ENCODE measurements at places on chromosomes 1 and 21.

DNA sequence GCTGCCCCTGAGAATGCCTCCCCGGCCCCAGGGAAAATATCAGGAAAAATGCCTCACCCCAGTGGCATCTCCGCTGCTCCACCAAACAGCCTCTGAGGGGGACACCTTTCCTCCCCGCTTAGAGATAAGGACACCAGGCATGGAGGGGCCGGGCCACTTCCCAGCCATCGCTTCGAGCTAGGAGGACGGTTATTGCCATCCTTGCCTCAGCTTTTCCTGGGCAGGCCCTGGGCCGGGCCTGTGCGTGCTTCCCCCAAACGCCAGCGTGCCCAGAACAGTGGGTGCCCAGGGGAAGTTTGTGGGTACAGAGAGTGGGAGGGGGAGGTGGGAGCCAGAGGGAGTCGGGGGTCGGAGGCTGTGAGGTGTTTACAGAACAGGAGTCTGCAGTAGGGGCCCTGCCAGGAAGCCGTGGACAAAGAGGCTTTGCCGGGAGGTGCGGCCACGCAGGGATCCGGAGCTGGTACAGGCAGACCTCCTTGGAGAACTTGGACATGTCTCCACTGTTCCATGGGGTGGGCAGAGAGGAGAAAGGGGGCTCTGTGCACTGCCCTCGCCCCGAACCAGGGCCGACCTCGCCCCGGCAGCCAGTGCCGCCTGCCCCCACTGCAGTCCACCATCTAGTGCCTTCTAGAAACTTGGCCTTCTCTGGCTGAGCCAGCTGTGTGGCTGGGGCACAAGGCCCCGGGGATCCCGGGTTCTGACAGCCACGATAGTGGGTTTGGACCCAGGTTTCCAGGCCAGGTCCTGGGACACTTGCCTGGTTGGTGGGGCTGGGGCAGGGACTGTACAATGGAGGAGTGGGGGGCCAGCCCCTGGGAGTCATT, 33.5 kb upstream of the TTC34 start:
- no peak for DNase-seq

DNA sequence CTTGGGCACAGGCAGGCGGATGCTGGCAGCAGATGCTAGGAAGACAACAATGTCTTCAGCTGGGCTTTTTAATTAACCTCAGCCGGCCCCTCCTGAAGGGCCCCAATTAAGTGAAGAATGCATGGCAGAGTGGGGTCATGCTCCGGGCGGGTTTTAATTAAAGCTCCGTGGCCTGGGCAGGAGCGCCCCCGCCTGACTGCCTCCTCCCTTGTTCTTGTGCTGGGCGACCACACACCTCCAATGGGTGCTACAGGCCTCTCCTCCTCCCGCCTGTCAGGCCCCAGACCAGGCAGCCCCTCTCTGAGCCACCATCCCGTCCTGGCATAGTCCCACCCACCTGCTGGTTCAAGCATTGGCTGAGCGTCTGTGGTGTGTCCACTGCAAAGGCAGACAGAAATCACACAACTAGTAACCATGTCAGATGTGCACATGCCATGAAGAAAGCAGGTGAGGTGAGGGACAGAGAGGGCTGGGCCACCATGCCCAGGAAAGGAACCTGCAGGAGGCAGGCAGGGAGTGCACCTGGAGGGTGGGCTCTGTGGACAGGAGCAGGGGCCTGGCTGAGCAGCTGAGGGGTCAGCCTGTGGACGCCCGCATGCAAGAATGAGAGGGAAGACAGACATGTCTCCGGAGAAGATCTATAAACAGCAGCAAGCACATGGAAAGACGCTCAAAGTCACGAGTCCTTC, 8.5 kb upstream of the ARF1 start:
- no peak for DNase-seq

DNA sequence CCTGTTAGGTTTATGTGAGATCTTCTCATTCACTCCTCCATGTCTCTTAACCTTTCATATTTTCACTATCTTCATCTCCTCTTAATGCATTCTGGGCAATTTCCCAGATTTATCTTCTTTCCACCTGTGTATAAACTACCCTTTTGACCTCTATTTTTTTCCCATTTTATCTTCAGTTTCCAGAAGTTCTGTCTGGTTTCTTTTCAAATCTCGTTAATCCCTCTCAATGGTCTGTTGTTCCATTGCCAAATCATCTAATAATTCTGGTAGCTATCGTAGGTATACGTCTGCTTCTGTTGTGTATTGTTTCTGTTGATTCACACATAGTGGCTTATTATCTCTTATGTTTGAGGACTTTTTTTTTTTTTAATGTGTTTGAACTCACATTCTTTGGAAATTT, 25.7 kb upstream of the HYI start:
- DNase-seq, result no peak

GRCh38 chr1:169307176-169307575, 60.4 kb downstream of the NME7 start:
- DNase-seq, result no peak

- DNase-seq, result no peak
These were observed 85.1 kb upstream of the CSF3R start for GRCh38 chr1:36567601-36568341.

GRCh38 chr1:145999321-146000024, 3.1 kb upstream of the TXNIP start:
- DNase-seq, result no peak

GRCh38 chr1:161954466-161954865, 69.2 kb downstream of the OLFML2B start:
- no peak for DNase-seq

GRCh38 chr1:36170643-36171412, 14.9 kb downstream of the MAP7D1 start:
- DNase-seq, result no peak

DNA sequence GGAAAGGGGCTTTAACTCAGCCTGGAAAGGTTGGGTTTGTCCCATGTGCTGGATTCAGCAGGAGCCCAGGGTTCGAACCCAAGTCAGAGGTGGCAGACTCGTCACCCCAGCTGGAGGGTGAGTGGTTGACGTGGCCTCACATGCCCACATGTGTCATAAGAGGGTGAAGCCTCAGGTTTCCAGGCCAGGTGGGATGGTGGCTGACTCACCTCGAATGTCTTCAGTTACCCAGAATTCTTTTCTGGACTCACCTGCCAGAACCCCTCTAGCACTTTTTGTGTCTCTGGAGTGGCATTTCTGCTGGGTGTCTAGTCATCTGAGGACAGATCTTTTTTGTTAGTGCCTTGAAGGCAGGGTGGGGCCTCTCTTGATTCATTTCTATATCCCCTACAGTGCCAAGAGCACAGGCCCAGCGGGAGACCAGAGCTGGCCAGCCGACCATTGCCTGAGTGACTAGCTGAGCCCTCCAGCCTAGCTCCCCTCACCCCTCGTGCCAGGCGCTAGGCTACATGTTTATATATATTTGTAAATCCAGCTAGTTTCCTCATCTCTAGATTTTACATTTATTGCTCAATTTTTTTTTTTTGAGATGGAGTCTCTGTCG, 28.1 kb downstream of the IL6R start:
- DNase-seq, result peak; percentile 86

GRCh38 chr1:244675167-244675566, 22.2 kb downstream of the DESI2 start:
- DNase-seq, result no peak

DNA sequence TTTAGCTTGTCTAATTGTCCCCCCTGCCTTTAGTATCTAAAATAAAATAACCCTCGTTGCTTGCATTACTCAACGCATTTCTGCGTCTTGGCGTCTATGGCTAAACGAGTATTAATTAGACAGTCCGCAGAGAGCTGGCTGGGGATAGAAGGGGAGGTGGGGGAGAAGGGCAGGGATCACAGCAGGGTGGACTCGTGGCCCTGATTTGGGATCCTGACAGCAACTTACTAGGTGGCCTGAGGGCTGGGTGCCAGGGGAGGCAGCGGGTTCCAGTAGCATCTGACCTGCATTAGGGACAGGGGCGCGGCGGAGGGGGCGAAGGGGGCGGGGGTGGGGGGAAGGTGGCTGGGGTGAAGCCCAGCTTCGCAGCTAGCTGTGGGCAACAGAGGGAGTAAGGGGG, 1.1 kb upstream of the BACE2 start:
- DNase-seq, result no peak

DNA sequence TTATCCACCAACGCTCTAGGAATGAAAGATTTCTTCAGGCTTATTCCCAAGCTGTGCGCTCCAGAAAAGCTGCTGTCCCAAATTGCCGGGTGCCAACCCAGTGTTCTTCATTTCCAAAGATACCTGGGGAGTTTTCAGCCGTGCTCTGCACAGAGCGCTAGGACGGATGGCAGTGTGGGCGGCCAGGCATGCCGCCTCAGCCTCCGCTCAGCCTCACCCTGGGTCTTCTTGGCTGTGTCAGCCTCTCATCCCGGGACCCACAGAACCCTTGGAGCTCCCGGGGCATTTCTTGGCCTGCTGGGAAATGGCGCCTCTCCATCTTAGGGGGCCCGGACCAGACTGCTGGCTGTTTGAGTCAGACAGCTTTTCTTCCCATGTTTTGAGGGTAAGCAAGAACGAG, 116.9 kb upstream of the SLC25A33 start:
- no peak for DNase-seq

DNA sequence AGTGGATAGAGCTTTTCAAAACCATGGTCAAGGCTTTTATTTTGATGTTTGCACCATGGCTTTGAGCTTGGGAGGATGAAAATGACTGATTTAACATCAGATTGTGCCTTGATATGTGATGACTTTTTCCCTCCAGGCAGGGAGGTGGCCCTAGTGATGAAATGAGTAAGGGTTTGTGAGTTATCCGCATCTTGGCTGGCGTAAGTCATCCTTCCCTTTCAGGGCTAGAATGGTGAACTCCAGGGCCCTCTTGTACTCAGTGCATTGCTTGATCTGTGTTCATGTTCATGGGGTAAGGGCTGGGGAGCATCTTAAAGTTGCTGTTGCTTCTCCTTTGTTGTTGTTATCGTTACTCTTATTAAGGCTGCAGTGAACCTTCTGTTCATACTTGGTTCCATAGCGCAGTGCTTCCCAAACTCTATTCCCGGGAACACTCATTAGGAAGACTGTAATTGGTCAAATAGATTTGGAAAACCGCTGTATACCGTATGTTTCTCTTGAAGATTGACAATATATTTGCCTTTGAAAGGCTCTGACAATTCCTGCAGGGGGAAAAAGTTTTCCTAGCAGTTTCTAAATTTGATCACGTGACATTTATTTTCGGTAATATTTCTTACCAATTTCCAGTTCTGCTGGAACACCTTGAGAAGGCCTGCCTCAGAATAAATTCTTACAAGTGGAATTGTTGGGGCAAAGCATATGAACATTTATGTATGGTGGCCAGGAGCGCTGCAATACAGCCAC, 23.1 kb downstream of the GPR137B start:
- no peak for DNase-seq

DNA sequence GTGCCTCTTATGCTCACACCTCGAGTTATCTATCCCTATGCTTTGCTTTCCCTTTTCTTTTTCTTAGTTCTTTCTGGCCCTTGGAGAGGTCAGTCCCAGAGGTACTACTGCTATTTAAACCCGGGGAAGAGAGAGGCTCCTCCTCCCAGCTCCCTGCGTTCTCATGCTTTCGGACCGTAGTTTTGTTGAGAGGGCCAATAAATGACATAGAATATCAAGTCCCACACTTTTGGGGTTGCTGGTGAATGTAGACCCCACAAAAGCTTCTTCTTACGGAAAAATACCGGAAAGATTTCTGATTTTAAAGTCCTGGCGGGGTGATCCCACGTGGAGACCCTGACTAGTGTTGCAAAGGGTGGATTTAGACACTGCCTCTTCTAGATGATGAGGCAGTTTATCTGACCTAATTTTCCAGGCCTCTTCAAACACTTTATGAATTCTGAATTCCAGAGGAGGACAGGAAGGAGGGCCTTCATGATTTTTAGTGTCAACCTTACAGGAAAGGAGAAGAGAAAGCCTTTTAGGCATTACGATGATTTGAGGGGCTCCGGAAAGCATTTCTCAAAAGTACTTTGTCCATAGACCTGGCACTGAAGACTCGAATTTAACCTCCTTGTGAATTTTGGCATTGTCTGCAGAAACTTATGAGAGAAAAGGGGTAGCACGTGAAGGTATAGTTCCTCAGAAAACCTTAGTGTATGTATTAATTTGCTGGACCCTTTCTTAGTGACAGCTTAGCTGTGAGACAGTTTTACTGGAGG, 694 bp downstream of the TMEM167B start:
- peak; percentile 46 for DNase-seq

- no peak for DNase-seq
These were observed 98.3 kb downstream of the FAF1 start for GRCh38 chr1:50861772-50862171.

- peak; percentile 77 for DNase-seq
These were observed 3.4 kb downstream of the MYOM3 start for GRCh38 chr1:24108334-24109165.

DNA sequence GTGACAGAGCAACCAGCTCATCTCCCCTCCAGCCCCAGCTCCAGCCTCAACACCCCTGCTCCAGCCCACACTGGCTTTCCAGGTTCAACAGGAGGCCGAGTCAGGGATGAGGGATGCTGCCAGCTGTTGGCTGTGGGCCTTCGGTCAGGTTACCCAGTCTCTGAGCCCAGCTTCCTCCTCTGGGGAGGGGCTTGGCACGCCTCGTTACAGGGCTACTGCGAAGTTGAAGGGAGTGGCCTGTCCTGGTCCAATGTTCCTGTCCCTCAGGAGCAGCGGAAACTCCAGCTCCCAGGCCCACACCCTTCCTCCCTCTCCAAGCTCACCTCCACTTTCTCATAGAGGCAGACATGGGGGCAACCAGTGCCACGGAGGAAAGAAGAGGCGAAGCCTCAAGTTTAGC, 15.1 kb upstream of the TAS1R2 start:
- DNase-seq, result no peak

GRCh38 chr1:14082331-14082730, 382.3 kb downstream of the PRDM2 start:
- DNase-seq, result no peak

DNA sequence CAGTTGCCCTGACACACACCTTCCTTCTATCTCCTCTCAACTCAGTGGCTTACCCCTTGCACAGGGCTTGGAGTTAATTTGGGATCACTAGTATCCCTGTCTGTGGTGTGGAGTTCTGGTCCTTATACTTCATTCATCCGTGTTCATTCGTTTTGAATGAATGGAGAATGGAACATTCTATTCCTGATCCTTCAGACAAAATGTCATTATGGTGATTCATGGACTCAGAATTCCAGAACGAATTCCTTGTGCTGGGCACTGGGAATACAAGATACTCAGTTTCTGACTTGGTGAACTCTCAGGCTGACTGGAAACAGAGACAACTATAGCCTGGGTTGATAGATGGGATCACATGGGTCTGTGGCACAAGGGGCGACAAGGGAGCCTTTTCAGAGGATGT, 49.9 kb upstream of the TRABD2B start:
- DNase-seq, result peak; percentile 43

DNA sequence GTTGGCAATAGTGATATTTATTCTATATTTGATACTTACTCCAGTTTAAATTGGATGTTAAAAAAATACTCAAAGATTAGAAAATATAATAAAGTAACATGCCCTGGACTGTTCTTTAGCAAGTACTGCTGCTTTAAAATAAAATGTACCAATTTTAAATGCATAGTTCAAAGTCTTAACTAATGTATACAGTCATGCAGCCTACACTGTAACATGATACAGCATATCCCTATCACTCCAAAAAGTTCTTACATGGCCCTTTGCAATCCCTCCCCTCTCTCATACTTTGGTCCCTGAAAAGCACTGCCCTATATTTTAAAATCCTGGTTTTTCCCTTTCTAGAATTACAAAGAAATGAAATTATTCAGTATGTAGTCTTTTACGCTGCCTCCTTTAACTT, 726.6 kb downstream of the LTN1 start:
- no peak for DNase-seq

- peak; percentile 49 for DNase-seq
These were observed 20.0 kb downstream of the CEP170 start for GRCh38 chr1:243234978-243235647.

GRCh38 chr1:19495799-19496526, 10.6 kb upstream of the CAPZB start:
- no peak for DNase-seq
